ENCODE measurements at places on chromosomes 1 and 21.

DNA sequence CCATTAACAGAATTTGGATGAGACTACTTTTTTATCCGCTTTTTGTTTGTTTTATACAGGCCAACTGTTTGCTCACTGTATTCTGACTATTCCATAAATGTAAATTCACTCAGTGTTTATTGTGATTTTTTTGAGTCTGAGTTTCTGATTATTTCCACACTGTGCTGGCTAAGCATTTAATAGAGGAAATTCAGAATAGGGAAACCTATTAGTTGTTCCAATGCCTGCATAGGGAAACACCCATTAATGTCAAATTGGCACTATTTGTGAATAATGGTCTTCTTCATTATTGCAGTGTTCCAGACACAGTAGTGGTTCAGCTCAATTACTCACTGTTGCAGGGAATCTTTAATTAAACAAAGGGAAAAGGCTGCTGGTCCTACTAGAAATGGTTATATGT, 174.7 kb upstream of the SGIP1 start:
- no peak for DNase-seq

- no peak for DNase-seq
Observed at GRCh38 chr1:35269989-35270289, 1.4 kb downstream of the ZMYM4 start.

- no peak for DNase-seq
Observed at GRCh38 chr1:31795801-31796621, 19.8 kb downstream of the SPOCD1 start.

DNA sequence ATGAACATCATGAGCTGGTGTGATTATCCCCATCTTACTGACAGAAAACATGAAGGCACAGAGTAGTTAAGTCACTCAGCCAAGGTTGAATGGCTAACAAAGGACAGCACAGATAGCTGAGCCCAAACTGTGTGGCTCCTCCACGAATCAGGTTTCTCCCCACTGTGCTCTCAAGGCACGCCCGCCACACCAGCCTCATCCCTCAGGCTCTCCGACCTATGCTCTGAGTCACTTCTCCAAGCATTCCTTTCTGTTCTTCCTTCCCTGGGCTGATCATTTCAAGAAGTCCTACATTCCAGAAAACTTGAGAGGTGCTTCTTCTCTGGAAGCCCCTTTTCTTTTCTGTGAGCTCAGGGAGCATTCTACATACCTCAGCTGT, 25.3 kb upstream of the SDC3 start:
- no peak for DNase-seq

GRCh38 chr1:110426854-110427253, 19.4 kb upstream of the LAMTOR5 start:
- DNase-seq, result no peak

GRCh38 chr1:77536813-77537212, 145.6 kb downstream of the ZZZ3 start:
- no peak for DNase-seq

DNA sequence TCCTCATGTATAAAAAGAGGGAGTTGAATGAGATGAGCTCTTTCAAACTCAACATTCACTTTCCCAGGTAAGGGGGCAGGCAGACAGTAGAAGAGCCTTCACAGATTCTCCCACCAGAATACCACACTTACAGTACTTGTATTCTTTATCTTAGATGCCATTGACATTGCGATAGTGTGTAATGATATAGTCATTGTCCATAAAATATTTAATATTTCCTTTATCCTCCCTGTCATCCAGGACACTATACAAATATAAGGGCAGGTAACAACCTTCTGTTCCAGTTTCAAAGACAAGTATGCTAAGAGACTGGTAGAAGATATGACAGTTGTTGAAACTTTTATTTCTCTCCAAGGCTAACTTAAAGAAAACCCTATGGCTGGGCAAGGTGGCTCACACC, 56.5 kb upstream of the MTF2 start:
- DNase-seq, result no peak

DNA sequence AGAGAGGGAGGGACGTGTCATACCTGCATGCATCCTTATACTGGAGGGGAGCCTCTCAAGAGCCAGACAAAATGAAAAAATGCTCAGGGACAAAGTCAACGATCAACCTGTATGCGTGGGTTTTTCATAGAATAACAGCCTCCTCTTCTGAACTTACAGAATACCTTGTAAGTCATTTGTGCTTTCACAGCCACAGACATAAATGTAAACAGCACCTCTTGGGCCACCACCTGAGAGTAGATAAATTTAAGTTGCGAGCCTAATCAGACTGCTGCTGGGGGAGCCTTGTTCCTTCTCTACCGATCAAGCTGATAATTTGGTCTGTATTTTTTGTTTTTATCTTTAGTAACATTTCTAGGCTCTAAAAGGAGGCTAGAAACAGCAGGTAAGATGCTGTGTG, 223.1 kb downstream of the KIF26B start:
- DNase-seq, result peak; percentile 28

DNA sequence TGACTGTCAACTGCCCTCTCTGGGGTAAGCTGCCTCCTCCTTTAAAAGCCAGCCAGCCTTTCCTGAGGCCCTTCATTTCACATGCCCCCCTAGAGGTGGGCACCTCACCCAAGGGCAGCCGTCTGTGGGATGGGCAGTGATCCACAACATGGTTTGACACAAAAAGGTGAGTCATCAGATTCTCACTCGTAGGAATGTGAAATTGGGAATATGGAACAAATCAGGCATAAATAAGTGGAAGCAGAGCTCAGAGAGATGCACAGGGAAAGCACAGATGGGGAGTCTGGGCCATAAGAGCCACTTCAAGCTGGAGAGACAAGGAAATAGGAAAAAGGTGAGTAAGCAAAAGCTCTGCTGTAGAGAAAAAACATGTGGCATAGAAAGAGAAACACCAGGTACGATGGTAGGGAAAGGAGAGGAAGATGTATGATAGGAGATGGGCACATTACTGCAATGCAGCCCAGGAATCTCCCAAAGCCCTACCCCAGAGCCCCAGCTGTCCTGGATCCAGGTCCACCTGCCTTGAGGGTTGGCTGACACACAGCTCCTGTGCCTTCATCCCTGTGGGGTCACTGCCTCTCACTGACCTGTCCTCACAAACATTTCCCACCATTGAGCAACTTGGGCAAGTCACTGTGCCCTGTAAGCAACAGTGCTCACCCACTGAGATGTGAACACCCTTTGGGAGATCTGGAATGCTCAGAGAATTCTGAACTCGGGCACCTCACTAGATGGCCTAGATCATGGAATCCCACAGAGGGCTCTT, 86.6 kb downstream of the ASTN1 start:
- DNase-seq, result peak; percentile 43
